Hepatocyte (in vitro differentiated cells): ENCODE measurements at places on chromosomes 16 and 17. TPM values are rescaled to one million over a fixed set of nuclear protein-coding genes. Genes with fewer than 3 reads are reported as not detected.
A peak's percentile ranks its signal among the peaks of the same experiment; 100 is the strongest.

DNA sequence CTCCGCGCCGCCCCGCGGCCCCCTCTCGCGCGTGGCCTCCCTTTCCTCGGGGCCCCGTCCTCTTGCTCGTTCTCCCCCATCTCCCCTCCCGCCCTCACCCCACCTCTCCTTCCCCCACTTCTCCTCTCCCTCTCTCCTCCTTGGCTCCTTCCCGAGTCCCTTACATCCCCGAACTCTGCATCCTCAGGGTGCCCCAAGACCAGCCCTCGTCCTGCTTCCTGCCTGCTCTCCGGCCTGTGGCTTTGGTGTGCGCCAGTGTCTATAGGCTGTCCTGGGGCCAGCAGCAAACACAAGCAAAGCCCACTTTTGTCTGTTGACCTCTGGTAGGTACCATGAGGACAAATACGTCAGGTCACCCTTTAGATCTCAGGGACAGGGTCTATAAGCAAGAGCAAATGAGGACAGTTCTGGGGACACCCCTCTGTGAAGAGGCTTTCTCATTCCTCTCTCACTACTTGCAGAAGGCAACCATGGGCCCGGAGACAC is 284 bp upstream of the COPZ2 start:
- peaks cover 26% of the 10 kb centered on the region for H3K27me3 ChIP-seq
- no peak for DNase-seq
- H3K4me3 ChIP-seq: peak overlapping the region; percentile 20
- H3K27ac ChIP-seq: peak overlapping the region; percentile 47
- H3K4me1 ChIP-seq: peaks cover 10% of the 10 kb centered on the region
- H3K36me3 ChIP-seq: no peaks in the 10 kb centered on the region

DNA sequence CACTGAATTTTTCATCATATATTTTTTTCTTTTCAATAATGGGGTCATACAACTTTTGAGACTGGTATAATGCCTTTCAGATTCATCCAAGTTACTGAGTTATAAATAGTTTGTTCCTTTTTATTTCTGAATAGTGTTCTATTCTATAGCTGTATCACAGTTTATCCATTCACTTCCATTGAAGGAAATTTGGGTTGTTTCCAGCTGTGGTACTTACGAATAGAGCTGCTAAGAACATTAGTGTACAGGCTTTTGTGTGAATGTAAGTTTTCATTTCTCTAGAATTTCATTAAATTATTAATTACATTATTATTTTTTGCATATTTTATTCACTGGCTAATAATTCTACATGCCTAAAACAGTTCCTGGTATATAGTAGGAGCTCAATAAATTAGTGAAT is 52.9 kb downstream of the SNTB2 start:
- H3K27ac ChIP-seq: no peak overlapping the region
- no peaks in the 10 kb centered on the region for H3K36me3 ChIP-seq
- peaks cover 3% of the 10 kb centered on the region for H3K4me1 ChIP-seq
- no peak overlapping the region for H3K4me3 ChIP-seq

The ASGR1 gene
- 59.6 and 74.0 TPM in 2 replicates for total RNA-seq

GRCh38 chr16:51550800-51551347 is 399.8 kb upstream of the SALL1 start:
- H3K27me3 ChIP-seq: no peaks in the 10 kb centered on the region
- no peaks in the 10 kb centered on the region for H3K4me1 ChIP-seq
- peak; percentile 34 for DNase-seq
- H3K4me3 ChIP-seq: no peak overlapping the region
- H3K36me3 ChIP-seq: no peaks in the 10 kb centered on the region

- H3K27me3 ChIP-seq: no peaks in the 10 kb centered on the region
- no peaks in the 10 kb centered on the region for H3K36me3 ChIP-seq
- no peak for DNase-seq
- no peaks in the 10 kb centered on the region for H3K4me1 ChIP-seq
Observed at GRCh38 chr17:38925263-38925995, at the start of gene LASP1NB. Gene LASP1NB, plus strand, starts transcription at chr17:38925614.

The TAT gene
- 3.9 and 4.2 TPM in 2 replicates for total RNA-seq

DNA sequence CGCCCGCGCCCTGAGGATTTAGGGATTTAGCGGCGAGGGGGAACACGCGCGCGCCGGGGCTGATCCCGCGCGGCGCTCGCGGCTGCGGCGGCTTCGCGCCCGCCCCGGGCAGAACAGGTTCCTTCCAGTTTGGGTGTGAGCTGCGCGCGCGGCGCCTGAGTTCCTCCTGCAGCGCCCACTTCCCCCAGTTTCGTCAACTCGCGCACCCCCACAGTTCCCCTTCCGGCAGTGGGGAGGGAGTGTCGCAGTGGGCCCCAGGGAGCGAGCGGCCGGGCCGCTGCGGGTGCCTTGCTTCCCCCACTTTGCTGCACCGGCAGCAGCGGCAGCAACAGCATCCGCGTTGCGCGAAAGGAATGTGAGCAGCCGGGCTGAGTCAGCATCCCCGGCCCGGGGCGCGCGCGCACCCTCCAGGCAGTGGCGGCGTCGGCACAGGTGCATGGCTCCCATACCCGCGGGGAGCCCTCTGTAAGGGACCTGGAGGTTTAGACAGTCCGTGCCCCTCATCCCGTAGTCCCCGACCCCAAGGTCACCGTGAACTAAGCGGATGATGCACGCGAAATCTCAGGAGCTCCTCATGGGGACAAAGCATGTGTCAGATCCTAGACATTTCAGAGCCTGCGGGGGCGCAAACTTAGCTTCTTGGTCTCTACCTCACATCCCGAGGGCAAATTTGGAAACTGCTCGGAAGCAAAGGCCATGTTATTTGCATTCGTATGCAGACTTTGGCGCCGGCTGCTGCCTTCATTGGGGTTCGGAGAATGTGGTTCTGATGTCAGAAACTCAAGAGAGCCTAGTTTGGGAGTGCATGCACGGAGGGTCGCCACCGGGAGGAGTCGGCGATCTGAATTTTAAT is 767 bp downstream of the ARSG start:
- DNase-seq: peak; percentile 81
- H3K27me3 ChIP-seq: peaks cover 75% of the 10 kb centered on the region
- H3K27ac ChIP-seq: no peak overlapping the region
- peaks cover 11% of the 10 kb centered on the region for H3K4me1 ChIP-seq
- H3K36me3 ChIP-seq: no peaks in the 10 kb centered on the region
- peak overlapping the region; percentile 74 for H3K4me3 ChIP-seq

The SDR42E1 gene
- total RNA-seq: not detected in 2 replicates

GRCh38 chr16:27400751-27401620 is 988 bp upstream of the IL21R start:
- H3K36me3 ChIP-seq: no peaks in the 10 kb centered on the region
- H3K4me3 ChIP-seq: no peak overlapping the region
- no peaks in the 10 kb centered on the region for H3K4me1 ChIP-seq
- no peak for DNase-seq
- H3K27ac ChIP-seq: no peak overlapping the region
- H3K27me3 ChIP-seq: no peaks in the 10 kb centered on the region

- H3K4me3 ChIP-seq: no peak overlapping the region
- H3K36me3 ChIP-seq: no peaks in the 10 kb centered on the region
- no peak for DNase-seq
- H3K27ac ChIP-seq: no peak overlapping the region
- no peaks in the 10 kb centered on the region for H3K4me1 ChIP-seq
Observed at GRCh38 chr17:64393000-64393402, 2.3 kb upstream of the PECAM1 start.

DNA sequence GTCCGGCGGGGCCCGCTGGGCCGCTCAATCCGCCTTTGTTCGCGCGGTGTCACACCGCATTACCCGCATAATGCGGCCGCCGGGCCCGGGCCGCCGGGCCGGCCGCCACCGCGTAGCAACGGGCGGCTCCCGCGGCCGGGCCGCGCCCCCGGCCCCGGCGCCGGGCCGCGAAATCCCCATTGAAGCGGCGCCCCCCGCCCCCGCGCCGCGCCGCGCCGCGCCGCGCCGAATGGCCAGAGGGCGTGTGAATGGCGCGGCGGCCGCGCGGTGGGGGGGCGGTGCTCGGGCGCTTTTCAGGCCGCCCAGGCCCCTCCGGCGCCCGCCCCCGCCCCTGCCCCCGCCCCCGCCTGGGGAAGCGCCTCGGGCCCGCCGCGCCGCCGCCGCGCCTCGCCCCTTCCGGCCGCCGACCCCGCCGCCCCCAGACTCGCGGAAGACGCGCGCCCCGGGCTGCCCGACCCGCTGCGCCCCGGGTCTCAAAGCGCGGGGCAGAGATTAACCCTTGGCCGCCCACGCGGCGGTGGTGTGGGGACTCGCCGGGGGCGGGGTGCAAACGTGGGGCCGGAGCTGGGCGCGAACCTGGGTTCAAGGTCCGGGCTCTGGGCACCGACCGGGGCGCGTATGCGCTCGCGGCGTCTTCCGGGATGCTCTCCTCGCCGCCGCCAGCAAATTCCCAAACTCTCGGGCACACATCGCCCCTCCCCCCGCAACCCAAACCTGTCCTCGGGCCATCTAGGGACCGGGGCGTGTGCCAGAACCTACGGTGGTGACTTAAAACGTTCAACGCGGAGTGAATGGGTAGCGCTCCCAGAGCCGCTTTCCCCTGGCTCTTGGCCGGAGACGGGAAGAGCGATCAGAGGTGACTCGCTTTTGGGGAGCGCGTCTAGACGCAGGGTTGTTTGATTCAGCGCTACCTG is 46.7 kb downstream of the WNT3 start:
- H3K27ac ChIP-seq: peak overlapping the region; percentile 92
- H3K27me3 ChIP-seq: no peaks in the 10 kb centered on the region
- H3K4me1 ChIP-seq: peaks cover 13% of the 10 kb centered on the region
- peak; percentile 76 for DNase-seq

DNA sequence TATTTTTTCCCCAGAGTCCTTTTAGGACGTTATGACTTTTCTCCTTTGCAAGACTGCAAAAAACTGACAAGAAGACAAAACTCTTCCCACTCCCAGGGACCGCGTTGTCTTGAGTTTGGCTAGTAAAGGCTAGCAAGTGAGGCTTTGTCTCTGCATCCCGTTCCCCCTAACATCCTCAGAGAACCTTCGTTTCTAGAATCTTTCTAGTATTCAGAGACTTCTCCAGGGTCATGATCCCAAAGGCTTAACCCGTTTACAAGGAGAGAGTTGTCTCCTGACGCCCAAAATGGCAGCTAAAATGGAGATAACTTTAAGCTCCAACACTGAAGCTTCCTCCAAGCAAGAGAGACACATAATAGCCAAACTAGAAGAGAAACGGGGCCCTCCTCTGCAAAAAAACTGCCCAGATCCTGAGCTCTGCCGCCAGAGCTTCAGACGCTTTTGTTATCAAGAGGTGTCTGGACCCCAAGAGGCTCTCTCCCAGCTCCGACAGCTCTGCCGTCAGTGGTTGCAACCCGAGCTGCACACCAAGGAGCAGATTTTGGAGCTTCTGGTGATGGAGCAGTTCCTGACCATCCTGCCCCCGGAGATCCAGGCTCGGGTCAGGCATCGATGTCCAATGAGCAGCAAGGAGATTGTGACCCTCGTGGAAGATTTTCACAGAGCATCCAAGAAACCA is 843 bp downstream of the ZNF174 start:
- peak; percentile 19 for DNase-seq
- H3K27me3 ChIP-seq: no peaks in the 10 kb centered on the region
- H3K36me3 ChIP-seq: peaks cover 4% of the 10 kb centered on the region
- H3K27ac ChIP-seq: peak overlapping the region; percentile 81
- peak overlapping the region; percentile 54 for H3K4me3 ChIP-seq
- peaks cover 6% of the 10 kb centered on the region for H3K4me1 ChIP-seq

DNA sequence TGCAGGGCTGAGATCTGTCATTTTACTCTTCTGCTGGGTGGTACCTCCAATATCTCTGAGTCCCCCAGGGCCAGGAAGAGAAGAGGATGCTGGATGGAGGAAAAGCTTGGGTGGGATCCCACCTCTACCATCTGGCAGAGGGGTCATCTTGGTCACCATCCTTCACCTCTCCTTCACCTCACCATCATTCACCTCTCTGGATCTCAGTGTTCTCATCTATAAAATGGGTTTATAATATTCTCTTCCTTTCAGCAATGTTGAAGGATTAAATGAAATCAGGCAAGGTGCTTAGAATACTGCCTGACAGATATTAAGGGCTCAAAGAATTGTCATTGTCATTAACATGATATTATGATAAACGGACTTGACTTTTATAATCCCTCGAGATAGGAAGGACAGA is 195.8 kb downstream of the SNX29 start:
- H3K4me3 ChIP-seq: no peak overlapping the region
- no peaks in the 10 kb centered on the region for H3K4me1 ChIP-seq
- H3K27me3 ChIP-seq: no peaks in the 10 kb centered on the region
- no peaks in the 10 kb centered on the region for H3K36me3 ChIP-seq

The C1QL1 gene
- total RNA-seq: 12.8 and 15.1 TPM in 2 replicates
